NAMALWA (cell line): ENCODE measurements at places on chromosomes 7 and 10.
A peak's percentile ranks its signal among the peaks of the same experiment; 100 is the strongest.

- no peak for DNase-seq
These were observed 245.1 kb downstream of the DGKI start for GRCh38 chr7:137601642-137602041.

DNA sequence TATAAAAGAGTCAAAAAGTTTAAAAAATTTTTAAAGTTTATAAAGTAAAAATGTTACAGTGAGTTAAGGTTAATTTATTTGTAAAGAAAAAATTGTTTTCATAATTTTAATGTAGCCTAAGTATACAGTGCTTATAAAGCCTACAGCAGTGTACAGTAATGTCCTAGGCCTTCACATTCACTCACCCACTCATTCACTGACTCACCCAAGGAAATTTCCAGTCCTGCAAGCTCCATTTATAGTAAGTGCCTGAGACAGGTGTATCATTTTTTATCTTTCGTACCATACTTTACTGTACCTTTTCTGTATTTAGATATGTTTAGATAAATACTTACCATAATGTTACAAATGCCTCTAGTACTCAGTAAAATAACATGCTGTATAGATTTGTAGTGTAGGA is 269.7 kb upstream of the PHF14 start:
- no peak for DNase-seq

DNA sequence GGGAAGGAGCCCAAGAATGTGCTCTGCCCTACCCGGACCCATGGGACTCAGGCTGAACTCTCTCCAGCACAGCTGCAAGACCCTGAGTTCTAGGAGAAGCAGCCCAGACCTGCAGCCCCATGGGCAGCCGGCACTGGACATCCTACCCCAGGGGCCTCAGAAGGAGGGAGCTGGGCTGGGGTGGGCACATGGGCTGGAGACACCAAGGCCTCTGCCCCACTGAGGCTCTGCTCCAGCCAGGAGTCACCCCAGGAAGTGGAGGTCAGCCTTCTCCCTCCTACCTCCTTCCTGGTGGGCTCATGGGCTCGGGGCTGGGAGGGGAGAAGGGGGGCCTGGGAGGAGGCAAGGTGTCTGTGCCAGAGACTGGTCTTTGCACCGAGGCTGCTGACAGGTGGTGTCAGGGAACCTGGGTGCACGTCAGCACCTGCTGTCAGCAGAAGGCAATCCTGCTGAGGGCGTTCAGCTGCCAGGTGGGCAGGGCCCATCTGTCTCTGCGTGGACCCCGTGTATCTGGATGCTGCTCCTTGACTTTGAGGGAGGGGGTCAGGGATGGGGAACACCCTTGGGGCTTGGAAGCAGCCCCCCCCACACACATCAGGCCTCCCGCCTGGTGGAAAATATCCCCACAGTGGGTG is 95.2 kb downstream of the PDGFA start:
- no peak for DNase-seq

DNA sequence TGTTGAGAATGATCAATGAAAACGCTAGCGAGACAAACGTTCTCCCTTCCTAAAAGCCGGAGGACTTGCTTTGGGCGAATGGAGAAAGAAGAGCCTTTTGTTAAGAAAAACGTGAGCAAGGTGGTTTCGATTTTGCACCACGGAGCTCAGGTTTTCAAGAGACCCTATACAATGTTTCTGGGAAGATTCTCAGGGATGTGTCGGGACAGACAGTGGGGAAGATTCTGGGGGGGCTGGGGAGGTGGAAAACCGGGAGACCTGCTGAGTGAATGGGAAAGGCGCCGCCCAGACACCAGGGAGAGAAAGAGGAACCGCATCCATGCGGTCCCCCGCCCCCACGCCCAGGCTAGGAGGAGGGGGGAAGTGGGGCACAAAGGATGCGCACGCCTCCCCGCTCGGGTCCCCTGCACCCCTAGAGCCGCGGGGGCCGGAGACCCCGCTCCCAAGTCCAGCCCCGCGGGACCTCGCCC is 745 bp downstream of the YWHAG start:
- DNase-seq = peak; percentile 79

- DNase-seq = no peak
These were observed 70.3 kb downstream of the WDR37 start for GRCh38 chr10:1126461-1126860.
